Forelimb muscle (tissue), 1 donor: ENCODE measurements at places on chromosomes 7 and 10. TPM values are rescaled to one million over a fixed set of nuclear protein-coding genes. Genes with fewer than 3 reads are reported as not detected.

PIP gene
- polyA plus RNA-seq: not detected

HTR5A gene
- not detected for polyA plus RNA-seq

ICA1 gene
- 4.6 TPM for polyA plus RNA-seq

HOXA10 gene
- polyA plus RNA-seq: 23.8 TPM

CEP41 gene
- polyA plus RNA-seq: 22.9 TPM

UCMA gene
- 0.95 TPM for polyA plus RNA-seq

PNLIP gene
- polyA plus RNA-seq: not detected

AP5Z1 gene
- polyA plus RNA-seq: 14.1 TPM

CLRN3 gene
- not detected for polyA plus RNA-seq

ZNF789 gene
- polyA plus RNA-seq: 37.8 TPM

VIM gene
- 2,675 TPM for polyA plus RNA-seq

HOXA5 gene
- 19.1 TPM for polyA plus RNA-seq

LAMTOR4 gene
- polyA plus RNA-seq: 54.1 TPM

HOXA11 gene
- 1.2 TPM for polyA plus RNA-seq

SPDYE16 gene
- polyA plus RNA-seq: 2.7 TPM

ZKSCAN1 gene
- polyA plus RNA-seq: 37.6 TPM

PNLIPRP2 gene
- polyA plus RNA-seq: 0.25 TPM

KCP gene
- 1.9 TPM for polyA plus RNA-seq

MYOZ1 gene
- polyA plus RNA-seq: 711 TPM

ADCY1 gene
- 9.9 TPM for polyA plus RNA-seq

HMX3 gene
- not detected for polyA plus RNA-seq

NUB1 gene
- 35.5 TPM for polyA plus RNA-seq

OR9A2 gene
- not detected for polyA plus RNA-seq

FZD8 gene
- 21.9 TPM for polyA plus RNA-seq

DNA sequence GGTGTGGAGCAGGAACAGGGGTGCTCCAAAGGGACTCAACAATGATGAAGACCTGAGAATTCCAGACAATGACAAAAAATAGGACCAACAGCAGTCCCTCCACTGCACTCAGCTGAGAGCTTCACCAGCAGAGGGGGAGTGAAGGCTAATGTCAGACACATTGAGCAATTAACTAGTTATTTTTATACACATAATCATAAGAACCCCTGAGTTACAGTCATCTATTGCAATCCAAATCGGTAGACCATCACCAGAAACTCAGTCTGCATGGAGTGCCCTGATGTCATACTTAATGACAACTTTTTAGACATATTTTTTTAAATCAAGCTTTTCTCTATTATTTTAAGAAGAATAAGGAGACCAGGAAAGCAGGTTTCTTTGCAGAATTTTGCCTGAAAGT is 30.6 kb upstream of the IKZF1 start:
- no peak for DNase-seq

GRCh38 chr7:104267701-104268368 is 60.0 kb upstream of the ORC5 start:
- DNase-seq: no peak

GRCh38 chr10:119669975-119670640 is 18.9 kb downstream of the BAG3 start:
- no peak for DNase-seq

GRCh38 chr10:119360181-119360921 is 153.0 kb downstream of the GRK5 start:
- DNase-seq: no peak

DNA sequence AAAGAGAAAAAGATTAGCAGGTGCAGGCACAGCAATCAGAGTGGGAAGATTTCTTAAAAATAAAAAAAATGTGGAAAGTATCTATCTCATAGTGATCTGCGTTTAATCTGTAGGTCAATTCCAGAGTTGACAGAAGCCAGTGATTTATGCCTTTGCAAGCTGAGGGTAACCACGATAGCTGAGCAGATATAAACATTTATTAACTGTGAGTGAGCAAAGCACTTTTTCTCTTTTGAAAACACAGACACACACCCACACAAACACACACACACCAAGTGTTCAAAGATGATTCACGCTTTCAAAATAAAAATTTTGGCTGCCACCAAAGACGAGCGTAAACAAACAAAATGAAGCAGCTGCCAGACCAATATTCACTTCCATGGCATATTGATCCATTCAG is 243.2 kb upstream of the SLC26A5 start:
- DNase-seq: no peak

GRCh38 chr7:72326365-72326764 is 85.8 kb downstream of the CALN1 start:
- no peak for DNase-seq

- DNase-seq: no peak
Observed at GRCh38 chr10:6410830-6411229, 169.2 kb downstream of the PRKCQ start.

GRCh38 chr7:86788948-86789347 is 145.2 kb downstream of the GRM3 start:
- DNase-seq: no peak

DNA sequence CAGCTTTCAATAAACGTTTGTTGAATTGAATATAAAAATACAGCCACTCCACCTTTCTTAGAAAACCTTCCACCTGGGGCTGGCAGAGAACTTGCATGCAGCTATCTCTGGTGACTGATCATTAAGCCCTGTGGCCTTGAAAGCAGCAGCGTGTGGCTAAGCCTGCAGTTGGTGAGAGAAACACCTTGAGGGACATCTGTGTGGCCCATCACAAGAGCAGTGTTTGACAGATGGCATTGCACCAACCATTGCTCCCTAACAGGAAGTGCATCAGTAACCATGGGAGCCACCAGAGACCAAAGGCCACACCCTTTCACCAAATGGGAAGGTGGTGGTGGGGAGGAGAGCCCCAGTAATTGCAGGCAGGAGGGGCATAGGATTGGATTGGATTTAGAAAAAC is 22.4 kb downstream of the RHOBTB1 start:
- no peak for DNase-seq

DNA sequence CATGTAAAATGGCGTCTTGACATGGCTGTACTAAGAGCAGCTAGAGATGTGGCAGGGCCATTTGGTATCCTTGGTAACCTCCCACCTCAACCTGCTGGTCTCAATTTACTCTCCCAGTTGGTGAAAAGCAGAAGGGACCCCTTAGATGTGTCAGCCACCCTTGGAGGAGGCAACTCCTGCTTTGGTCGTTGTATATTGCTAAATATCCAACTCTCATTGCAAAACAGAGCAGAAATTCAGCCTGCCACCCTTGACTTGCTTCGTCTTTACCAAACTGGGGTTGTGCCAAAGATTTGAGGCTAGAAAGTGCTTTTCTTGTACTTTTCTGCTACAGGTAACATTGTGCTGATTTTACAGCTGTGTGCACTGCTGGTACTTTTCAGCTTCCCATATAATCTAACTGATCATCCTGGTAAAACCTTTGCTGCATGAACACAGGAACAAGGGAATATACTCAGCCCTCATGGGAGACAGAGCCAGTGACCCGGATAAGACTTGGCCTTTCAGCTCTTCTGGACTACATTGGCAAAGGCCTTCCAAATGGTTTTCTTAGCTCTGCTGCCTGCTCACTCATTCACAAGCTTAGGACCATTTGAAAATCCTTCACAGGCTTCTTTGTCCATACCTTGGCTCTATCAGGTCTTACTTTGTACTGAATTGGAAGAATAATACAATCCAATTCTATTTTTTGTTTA is 2.2 kb upstream of the VSTM4 start:
- no peak for DNase-seq

GRCh38 chr7:70143075-70144044 is 545.1 kb downstream of the AUTS2 start:
- peak; percentile 68 for DNase-seq

DNA sequence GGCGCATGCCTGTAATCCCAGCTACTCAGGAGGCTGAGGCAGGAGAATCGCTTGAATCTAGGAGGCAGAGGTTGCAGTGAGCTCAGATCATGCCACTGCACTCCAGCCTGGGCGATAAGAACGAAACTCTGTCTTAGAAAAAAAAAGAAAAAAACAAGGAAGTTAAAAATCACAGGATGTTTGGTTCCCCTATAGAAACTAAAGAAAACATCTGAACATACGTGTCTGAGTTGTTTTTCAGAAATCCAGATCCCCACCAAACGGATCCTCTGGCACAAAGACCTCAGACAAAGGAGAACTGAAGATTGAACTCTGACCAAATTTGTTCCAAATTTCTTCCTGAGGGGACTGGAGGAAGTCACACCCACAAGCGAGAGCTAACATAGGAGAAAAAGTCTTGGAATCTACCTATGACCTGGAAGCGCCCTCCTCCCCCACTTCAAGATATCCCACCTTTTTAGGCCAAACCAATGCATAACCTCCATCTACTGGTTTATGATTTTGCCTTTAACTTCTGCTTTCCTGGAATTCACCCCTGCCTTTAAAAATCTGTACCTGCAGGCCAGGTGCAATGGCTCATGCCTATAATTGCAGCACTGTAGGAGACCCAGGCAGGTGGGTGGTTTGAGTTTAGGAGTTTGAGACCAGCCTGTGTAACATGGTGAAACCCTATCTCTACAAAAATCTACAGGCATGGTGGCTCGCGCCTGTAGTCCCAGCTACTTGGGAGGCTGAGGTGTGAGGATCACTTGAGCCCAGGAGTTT is 19.7 kb upstream of the SIRT1 start:
- DNase-seq: no peak

- DNase-seq: no peak
Observed at GRCh38 chr7:95491634-95492314, 6.0 kb downstream of the ASB4 start.

DNA sequence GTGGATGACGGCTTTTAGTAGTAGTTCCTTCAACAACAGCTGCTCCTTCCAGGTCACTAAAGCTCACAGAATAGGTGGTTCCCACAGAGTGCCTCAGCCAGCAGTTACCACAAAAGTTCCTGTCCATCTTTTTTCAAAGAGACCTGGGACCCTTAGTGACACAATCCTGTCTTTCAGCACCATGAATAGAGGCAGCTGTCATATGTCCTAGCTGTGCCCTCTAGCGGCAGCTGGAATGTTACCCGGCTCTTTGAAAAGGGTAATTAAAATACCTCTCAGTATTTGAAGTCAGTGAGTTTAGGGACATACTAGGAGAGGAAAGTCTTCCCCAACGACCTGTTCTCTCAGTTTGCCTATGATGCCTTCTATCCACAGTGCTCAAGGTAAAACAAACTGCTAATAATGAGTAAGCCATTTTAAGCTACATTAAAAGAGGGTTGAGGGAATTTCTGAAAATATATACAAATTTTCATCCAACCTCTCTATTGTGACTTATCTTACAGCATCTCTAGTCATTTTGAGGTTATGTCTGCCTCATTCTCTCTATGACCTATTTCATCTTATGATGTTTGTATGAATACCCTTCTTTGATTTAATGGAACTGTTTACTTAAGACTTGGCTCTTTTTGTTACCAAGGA is 290.8 kb downstream of the NXPH1 start:
- DNase-seq: no peak

DNA sequence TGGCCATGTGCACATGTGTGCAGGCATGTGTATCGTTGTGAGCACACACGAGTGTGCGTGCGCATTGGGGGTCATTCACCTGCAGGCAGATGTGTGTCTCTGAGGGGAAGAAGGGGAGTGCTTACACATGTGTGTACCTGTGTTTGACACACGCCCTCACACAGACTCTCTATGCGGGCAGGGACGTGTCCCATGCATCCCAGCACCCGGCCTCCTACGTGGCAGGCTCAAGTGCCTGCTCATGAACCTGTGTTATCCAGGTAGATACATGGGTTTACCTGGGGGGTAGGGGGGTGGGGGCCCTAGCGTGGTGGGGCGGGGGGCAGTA is 18.6 kb downstream of the KCP start:
- no peak for DNase-seq

DNA sequence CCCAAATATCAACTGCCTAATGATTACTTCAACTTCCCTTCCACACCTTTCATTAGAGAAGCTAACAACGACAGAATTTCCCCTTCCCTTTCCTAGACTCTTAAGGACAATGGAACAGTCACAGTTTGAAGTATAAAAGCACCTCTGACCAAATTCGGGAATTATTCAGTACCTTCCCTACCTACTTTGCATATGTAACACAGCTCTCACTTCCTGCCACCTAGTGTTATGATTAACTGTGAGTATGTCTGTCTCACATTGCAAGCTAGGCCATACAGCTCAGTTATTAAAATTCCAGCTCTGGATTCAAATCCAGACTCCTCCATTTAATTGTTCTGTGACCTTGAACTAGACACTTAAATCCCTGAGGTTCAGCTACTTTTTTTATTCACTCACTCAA is 44.8 kb upstream of the HPSE2 start:
- no peak for DNase-seq

- DNase-seq: no peak
Observed at GRCh38 chr10:14667781-14668180, 106.9 kb downstream of the FAM107B start.

GRCh38 chr7:1735806-1736483 is 65.9 kb downstream of the ELFN1 start:
- DNase-seq: no peak

- no peak for DNase-seq
Observed at GRCh38 chr10:97116462-97117162, 69.1 kb downstream of the SLIT1 start.

GRCh38 chr7:84123965-84124547 is 70.5 kb downstream of the SEMA3A start:
- DNase-seq: no peak

DNA sequence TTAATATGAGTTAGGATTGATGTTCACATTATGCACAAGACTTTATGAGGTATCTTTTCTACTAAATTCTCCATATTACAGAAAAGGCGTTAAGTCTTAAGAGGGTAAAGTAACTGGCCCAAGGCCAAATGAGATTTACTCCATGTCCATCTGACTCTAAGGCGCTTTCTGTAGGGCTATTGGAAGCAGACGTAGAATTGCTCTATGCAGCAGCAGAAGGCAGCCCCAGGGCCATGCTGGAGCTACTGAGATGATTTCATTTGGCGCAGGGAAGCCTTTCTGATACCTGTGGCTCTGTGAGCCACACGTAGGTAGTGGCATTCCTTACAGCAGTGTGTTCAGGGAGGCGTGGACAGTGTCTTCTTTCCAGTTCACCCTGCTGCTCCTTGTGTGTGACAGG is 133.1 kb downstream of the SH2D4B start:
- DNase-seq: no peak

GRCh38 chr7:131948434-131949053 is 392.1 kb upstream of the PODXL start:
- no peak for DNase-seq

DNA sequence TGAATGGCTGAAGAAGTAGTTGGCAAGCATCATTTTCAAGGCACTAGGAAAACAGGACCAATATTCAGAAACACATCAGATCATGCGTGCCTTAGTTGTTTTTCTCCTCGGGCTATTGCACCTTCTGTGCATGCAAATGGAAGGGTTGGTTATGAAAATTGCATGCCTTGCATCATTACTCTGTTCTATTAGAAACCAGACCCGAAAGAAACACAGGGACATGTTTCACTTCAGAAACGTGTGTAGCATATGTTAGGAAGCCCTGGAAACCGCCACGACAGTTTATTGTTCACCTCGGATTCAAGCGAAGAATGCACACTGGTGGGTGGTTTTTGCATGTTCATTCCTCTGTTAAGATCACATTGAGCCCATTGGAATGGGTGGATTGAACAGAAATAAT is 214.7 kb downstream of the FRMD4A start:
- DNase-seq: no peak

- DNase-seq: no peak
Observed at GRCh38 chr10:62183442-62183841, 85.2 kb downstream of the RTKN2 start.

- no peak for DNase-seq
Observed at GRCh38 chr7:29488203-29488970, 75.2 kb upstream of the PRR15 start.
